ENCODE measurements at places on chromosomes 13 and 19.

- DNase-seq = no peak
Observed at GRCh38 chr19:10685210-10685609, 16.0 kb upstream of the QTRT1 start.

DNA sequence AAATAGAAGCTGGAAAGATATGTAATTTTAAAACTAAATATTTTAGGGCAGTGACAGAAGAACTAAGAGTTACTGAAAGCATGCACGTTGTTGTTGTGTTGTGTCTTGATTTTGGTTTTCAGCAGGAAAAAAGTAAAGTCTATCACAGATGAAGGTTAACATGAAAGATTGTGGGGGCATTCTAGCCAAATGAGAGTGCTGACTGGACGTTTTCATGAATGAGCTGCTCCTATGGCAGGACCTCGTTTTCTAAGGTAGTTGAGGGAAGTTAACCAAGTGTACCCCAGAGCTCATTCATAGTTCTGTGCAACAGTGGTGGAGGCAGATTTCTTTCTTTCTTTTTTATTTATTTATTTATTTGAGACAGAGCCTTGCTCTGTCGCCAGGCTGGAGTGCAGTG is 194.6 kb upstream of the IRS2 start:
- no peak for DNase-seq

DNA sequence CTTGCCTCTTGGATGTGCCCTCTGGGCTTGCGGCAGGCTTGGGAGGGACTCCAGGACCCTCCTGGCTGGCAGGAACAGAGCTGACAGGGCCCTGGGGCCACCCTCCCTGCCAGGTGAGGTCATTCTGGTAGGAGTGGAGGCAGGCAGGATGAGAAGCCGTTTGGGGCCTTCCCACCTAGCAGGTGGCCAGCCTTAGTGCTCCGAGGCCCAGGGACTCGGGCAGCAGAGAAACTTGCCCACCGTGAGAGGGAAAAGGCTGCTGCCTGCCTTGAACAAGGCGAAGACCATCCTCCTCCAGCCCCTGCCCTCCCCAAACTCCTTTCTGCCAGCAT is 8.5 kb downstream of the RFX1 start:
- no peak for DNase-seq

DNA sequence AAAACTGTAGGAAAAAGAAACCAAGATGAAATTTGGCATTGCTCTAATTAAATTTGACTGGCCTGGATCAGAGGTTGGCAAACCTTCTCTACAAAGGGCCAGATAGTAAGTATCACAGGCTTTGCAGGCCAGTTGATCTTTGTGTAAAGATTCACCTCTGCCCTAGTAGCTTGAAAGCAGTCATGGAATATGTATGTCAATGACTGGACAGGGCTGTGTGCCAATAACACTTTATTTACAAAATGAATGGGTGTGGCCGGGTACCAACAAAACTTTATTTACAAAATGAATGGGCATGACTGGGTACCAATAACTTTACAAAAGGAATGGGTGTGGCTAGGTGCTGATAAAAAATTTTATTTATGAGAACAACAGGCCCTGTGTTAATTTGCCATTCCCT is 20.0 kb downstream of the SIN3B start:
- DNase-seq = no peak

GRCh38 chr19:32692727-32693061 is 1.1 kb downstream of the NUDT19 start:
- no peak for DNase-seq

DNA sequence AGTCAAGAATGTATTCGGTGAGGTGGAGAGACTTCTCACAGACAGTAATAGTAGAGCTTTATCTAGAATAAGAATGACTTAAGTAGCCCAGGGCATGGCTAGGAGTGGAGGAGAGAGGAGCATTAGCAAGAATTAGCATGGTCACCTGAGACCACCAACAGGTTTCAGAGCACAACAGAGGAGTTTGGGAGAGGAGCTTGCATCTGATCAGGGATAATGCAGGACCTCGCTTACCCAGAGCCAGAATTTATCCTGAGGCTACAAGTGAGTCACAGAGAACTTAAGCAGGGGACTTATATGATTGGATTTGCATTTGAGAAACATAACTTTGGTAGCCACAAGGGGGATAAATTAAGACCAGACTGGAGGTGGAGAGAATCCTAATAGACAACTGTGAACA is 102.1 kb upstream of the FNDC3A start:
- no peak for DNase-seq

DNA sequence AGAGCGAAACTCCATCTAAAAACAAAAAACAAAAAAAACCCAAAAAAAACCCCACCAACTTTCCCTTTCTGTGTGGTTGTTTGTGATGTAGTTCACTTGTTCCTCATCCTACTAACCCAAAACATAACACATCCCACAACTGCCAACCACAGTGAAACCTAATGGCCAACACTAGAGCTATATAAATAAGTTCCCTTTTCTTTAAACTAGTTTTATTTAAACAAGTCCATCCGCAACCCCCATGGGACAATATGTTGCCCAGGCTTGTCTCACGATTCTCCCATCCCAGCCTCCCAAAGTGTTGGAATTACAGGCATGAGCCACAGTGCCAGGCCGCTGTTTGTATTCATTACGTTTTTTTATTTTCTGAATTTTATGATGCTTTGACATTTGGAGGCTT is 71.2 kb upstream of the ADGRE5 start:
- DNase-seq = no peak

DNA sequence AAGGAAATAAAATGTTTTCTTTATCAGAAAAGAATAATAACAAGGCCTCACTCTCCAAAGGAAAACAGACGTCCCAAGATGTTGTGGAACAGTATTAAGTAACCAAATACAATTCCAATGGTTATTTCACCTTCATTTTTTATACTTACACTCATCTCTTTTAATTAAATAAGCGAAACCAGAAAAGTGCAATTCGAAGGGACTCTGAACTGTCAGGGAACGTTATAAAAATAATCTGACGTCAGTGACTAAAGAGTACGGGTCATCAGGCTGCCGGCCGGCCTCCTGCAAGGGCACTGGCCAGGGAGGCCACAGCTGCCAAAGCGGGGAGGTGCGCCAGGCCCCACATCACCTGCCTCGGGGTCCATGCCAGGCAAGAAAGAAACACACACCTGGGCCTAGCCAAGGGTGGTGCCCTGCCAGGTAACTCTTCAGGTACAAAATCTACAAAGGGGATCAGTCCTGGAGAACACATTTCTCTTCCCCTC is 61.2 kb downstream of the CDADC1 start:
- no peak for DNase-seq

Data from suprapubic skin (tissue), 4 donors.